Activated naive CD4-positive, alpha-beta T cell treated with anti-CD3 and anti-CD28 coated beads for 36 hours (primary cell): ENCODE measurements at places on chromosomes 5 and 9.

GRCh38 chr9:19946441-19947109 is 157.7 kb upstream of the SLC24A2 start:
- H3K4me3 ChIP-seq, result no peak overlapping the region
- peaks cover 3% of the 10 kb centered on the region for H3K36me3 ChIP-seq
- peaks cover 5% of the 10 kb centered on the region for H3K27me3 ChIP-seq
- H3K27ac ChIP-seq, result no peak overlapping the region
- peak; percentile 41 for DNase-seq
- H3K4me1 ChIP-seq, result peaks cover 10% of the 10 kb centered on the region

DNA sequence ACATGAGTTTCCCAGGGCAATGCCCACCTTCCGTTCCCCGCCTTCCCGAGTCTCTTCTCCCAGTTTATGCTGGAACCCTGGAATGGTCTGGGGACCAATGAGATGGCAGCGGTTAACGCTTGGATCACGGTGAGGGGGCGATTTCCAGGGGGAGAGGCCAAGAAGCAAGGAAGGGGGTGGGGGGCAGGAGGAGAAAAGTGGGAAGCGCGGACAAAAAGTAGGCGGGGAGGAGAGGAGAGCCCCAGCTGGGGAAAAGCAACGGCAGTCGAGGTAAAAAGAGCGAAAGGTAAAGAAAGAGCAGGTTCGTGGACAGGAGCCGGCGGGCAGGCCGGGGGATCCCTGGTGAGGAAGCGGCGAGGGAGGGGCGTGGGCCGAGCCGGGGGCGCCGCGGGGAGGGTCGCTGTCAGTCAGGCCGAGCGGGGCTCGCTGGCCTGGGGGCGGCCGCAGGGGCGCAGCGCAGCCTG is 508 bp upstream of the SNCAIP start:
- peaks cover 49% of the 10 kb centered on the region for H3K27me3 ChIP-seq
- no peaks in the 10 kb centered on the region for H3K36me3 ChIP-seq

DNA sequence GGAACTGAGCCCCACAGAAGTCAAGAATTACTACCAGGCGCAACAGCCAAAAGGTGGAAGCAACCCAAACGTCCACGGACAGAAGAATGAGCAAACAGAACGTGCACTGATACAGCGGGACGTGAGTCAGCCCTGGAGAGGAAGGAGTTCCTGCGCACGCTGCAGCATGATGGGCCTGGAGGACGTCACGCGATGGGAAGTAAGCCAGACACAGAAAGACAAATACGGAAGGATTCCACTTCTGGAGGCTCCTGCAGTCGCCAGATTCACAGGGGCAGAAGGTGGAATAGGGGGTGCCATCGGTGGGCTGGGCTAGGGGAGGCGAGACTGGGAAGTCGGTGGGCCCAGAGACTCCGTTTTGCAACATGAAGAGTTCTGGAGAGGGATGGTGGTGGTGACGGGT is 80.3 kb upstream of the PHYKPL start:
- H3K4me1 ChIP-seq, result no peaks in the 10 kb centered on the region
- no peak for DNase-seq
- no peaks in the 10 kb centered on the region for H3K36me3 ChIP-seq
- no peak overlapping the region for H3K4me3 ChIP-seq
- no peaks in the 10 kb centered on the region for H3K27me3 ChIP-seq

DNA sequence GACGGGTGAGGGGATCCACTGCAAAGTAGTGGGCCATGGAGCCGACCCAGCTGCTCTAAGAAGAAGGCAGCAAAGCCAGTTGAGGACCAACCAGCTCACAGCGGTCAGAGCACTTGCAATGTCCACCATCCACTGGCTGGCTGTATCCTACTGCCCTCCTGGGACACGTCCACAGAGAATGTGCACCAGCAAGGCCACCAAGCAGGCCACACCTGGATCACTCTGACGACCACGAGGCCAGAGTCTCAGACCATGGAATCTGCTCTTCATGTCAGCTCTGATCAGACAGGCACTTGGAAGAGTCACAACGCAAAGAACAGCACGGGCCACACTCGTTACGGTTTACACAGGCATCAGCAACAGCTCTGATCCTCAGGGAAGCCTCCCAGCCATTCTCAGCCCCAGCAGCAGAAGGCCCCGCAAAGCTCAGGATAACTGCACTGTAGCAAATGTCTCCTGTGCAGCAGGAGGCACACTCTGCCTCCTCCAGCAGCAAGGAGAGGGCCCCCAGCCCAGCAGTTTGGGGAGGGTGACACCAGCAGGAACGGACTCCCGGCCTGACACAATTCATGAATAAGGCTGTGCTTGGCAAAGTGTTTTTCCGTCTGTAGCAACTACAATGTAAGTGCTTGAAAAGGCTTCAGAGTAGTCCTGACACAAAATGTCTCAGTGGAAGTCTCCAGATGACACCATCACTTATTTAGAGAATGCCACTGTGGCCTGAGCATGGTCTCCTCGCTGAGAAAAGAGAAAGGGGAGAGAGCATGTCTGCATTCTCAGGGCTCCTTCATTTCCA is 15.7 kb downstream of the SEMA4D start:
- peak overlapping the region; percentile 91 for H3K27ac ChIP-seq
- H3K27me3 ChIP-seq, result no peaks in the 10 kb centered on the region
- peaks cover 34% of the 10 kb centered on the region for H3K36me3 ChIP-seq
- DNase-seq, result peak; percentile 49
- peaks cover 89% of the 10 kb centered on the region for H3K4me1 ChIP-seq

- peaks cover 56% of the 10 kb centered on the region for H3K36me3 ChIP-seq
- peak overlapping the region; percentile 77 for H3K27ac ChIP-seq
- peaks cover 71% of the 10 kb centered on the region for H3K4me1 ChIP-seq
- no peak overlapping the region for H3K4me3 ChIP-seq
- H3K27me3 ChIP-seq, result no peaks in the 10 kb centered on the region
These were observed 18.3 kb downstream of the DOCK2 start for GRCh38 chr5:169655353-169655752.
